Kidney (tissue), 22 donors: ENCODE measurements at places on chromosomes 6 and 20. TPM values are rescaled to one million over a fixed set of nuclear protein-coding genes. Genes with fewer than 3 reads are reported as not detected.
A peak's percentile ranks its signal among the peaks of the same experiment; 100 is the strongest.

DNA sequence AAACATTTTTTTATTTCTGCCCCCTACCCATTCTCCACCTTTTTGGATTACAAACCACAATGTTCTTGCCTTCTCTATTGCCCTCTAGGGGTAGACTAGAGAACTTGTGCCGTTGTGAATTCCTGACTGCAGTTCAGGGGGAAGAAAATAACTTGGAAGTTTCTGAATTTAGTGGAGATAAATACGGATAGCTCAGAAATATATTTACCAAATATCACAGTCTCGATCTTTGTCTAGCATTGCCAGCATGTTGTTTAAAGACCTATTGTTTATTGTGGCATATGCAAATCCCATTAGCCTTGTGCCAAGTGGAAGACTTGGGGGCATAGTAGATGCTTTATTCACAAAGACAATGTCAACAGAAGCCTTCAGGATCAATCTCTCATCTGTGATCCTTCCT lies 154.1 kb upstream of the MMS22L start:
- no peaks in the 10 kb centered on the region for H3K4me1 ChIP-seq
- DNase-seq: no peak
- H3K36me3 ChIP-seq: no peaks in the 10 kb centered on the region
- H3K27ac ChIP-seq: no peak overlapping the region
- no peak overlapping the region for H3K4me3 ChIP-seq

DNA sequence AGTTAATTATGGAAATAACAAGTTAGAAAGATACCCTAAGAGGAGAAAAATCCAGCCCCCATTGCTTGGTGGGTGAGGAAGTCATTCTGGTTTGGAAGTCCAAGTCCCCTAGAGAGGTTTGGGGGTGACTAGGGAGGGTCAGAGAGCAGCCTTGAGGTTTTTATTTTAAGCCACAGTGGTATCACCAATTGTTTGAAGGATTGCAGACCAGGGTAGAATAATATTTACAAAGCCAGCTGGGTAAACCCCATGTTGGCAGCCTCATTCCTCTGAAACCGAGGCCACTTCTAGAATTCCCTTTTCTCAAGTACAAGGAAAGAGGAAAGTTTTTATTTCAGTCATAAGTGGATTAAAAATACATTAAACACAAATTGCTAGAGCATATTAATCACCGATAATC lies 99.7 kb downstream of the TMEM170B start:
- no peaks in the 10 kb centered on the region for H3K36me3 ChIP-seq
- no peak overlapping the region for H3K27ac ChIP-seq
- no peak overlapping the region for H3K4me3 ChIP-seq
- no peaks in the 10 kb centered on the region for H3K27me3 ChIP-seq
- H3K4me1 ChIP-seq: no peaks in the 10 kb centered on the region

DNA sequence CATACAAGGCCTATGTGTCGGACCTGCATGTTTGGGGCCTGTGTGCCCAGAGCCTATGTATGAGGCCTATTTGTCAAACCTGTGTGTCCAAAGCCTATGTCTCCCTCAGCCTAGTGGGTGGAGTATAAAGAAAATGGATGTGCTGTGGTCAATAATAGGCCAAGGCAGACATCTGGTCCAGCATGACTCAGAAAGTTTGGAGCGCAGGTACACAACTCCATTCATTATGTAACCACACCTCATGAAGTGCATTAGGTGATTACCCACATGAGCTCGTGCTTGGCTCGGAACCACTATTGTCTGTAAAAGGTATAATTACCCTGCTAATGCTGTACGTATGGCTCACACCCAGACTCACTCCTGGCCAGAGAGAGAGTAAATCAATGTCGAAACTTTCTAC lies 302.4 kb upstream of the POU3F2 start:
- no peaks in the 10 kb centered on the region for H3K27me3 ChIP-seq
- H3K27ac ChIP-seq: no peak overlapping the region
- no peaks in the 10 kb centered on the region for H3K36me3 ChIP-seq

- H3K27ac ChIP-seq: no peak overlapping the region
- no peaks in the 10 kb centered on the region for H3K4me1 ChIP-seq
- no peaks in the 10 kb centered on the region for H3K27me3 ChIP-seq
- DNase-seq: no peak
Measured at GRCh38 chr6:3707024-3707423, 44.5 kb downstream of the PXDC1 start.

DNA sequence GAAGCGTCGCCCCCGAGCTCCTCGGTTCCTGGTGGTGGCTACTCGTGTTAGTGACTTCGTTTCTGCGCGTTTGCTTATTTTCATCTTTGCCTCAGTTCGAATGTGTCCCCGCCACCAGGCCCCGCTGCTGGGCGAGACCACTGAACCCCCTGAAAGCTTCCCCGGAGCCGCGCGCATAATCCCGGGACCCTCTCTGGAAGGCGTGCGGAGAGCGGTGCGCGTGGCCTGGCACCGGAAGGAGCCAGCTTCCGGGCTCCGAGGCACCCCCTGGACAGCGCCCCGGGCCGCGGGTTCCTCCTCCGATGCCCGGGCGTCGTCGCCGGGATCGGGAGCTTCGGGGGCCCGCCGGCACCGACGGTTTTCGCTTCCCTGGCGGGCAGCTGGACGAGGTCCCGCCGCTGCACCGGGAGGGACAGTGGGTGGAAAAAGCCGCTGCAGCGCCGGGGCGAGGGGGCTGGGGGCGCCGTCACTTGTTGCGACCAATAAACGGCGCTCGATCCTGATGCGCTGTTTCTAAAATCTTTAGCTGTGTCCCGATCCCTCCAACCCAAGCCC lies 643 bp upstream of the SLC35D3 start:
- no peak overlapping the region for H3K27ac ChIP-seq
- DNase-seq: no peak
- H3K4me3 ChIP-seq: peak overlapping the region; percentile 40
- peaks cover 21% of the 10 kb centered on the region for H3K27me3 ChIP-seq
- H3K36me3 ChIP-seq: no peaks in the 10 kb centered on the region

GRCh38 chr20:9409981-9410380 lies 104.4 kb upstream of the LAMP5 start:
- H3K27me3 ChIP-seq: no peaks in the 10 kb centered on the region
- H3K36me3 ChIP-seq: no peaks in the 10 kb centered on the region
- no peak overlapping the region for H3K4me3 ChIP-seq
- DNase-seq: no peak

- H3K36me3 ChIP-seq: no peaks in the 10 kb centered on the region
- peaks cover 32% of the 10 kb centered on the region for H3K27me3 ChIP-seq
- H3K27ac ChIP-seq: no peak overlapping the region
- H3K4me1 ChIP-seq: no peaks in the 10 kb centered on the region
- H3K4me3 ChIP-seq: no peak overlapping the region
- no peak for DNase-seq
Measured at GRCh38 chr6:28747083-28747630, 176.6 kb downstream of the TRIM27 start.

Gene MAPK13
- 43.3 TPM for total RNA-seq

Gene SLC17A2
- 0.76 TPM for total RNA-seq

Gene CDC40
- total RNA-seq: 24.6 TPM
